ENCODE measurements at places on chromosomes 3 and 15. TPM values are rescaled to one million over a fixed set of nuclear protein-coding genes. Genes with fewer than 3 reads are reported as not detected.

Gene AADACL2
- not detected for total RNA-seq

Gene CYP1A2
- total RNA-seq = not detected

Gene MNS1
- total RNA-seq = 0.67 TPM

Gene PLA2G4E
- 0.05 TPM for total RNA-seq

Gene SETMAR
- total RNA-seq = 17.0 TPM

Gene SKOR1
- 0.36 TPM for total RNA-seq

Gene BSN
- total RNA-seq = 0.15 TPM

Gene SEMA3B
- total RNA-seq = 0.59 TPM

DNA sequence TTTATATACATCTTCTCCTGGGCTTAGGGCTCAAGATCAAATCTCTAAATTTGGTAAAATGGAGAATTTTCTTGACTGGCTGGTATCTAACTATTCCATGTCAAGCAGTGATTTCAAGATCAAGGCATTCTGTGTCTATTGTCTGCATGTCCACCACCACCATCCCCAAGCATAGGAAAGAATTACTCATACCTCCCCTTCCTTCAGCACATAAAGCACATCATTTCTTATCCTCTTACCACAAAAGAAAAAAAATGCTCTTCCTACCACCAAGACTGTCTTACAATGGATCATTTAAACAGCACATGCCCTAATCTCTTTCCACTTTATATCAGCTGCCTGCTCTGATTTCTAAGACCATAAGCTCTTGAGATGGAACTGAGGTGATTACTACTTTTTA lies 470.5 kb upstream of the THBS1 start:
- no peak overlapping the region for H3K27ac ChIP-seq
- H3K4me3 ChIP-seq = no peak overlapping the region
- no peak for DNase-seq
- no peaks in the 10 kb centered on the region for H3K4me1 ChIP-seq
- H3K36me3 ChIP-seq = no peaks in the 10 kb centered on the region

DNA sequence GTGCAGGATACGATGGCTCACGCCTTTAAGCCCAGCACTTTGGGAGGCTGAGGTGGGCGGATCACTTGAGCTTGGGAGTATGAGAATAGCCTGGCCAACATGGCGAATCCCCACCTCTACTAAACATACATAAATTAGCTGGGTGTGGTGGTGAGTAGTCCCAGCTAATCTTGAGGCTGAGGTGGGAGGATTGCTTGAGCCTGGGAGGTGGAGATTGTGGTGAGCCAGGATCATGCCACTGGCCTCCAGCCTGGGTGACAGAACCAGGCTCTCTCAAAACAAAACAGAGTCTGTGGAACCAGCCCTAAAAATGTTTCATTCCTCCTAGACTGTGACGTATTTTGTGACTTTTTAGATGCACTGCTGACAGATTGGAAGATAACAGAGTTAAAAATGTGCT lies 34.3 kb upstream of the RAD51 start:
- DNase-seq = no peak
- H3K4me3 ChIP-seq = no peak overlapping the region
- H3K4me1 ChIP-seq = no peaks in the 10 kb centered on the region
- H3K36me3 ChIP-seq = peaks cover 17% of the 10 kb centered on the region

DNA sequence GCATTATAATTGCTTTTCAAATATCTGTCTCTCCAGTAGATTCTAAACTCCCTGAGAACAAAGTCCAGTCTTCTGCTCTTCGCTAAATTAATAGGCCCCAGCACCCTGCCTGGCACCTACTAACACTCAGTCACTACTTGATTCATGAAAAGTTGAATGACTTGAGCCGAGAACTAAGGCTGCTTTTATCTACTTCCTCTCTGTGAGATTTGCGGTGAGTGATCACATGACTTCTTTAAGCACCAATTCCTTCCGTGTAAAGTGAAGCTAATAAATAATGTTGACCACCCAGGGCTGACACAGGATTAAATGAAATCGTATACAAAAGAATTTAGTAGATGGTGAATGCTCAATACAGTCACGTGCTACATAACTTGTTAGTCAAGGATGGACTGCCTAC lies 44.6 kb upstream of the PGPEP1L start:
- H3K27ac ChIP-seq = no peak overlapping the region
- no peaks in the 10 kb centered on the region for H3K27me3 ChIP-seq
- H3K4me3 ChIP-seq = no peak overlapping the region

DNA sequence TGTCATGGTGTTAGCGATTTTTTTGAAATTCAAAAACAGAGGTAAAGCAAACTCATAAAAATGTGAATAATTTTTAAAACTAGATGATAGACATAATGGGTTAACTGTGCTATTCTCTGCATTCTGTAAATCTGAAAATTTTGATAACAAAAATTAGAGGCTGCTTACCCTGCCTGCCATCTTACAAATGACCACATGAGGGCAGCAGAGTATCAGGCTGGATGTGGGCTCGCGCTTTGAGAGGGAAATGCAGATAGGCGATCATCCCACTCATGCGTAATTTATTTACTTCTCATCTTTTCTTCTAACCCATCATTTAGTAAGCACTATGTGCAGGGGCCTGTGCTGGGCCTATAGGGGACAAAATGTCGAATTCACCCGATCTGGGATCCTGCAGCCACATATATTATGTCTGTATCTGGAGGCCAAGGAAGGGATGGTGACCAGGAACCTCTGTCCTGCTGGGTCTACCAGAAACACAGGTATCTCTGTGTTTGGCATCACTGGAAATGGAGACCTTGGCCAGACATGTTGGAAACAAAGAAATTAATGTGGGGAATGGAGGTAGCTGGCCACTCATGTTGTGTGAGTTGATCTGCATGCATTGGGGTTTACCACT lies 7.8 kb upstream of the RAD18 start:
- no peak for DNase-seq
- H3K4me1 ChIP-seq = no peaks in the 10 kb centered on the region
- no peak overlapping the region for H3K4me3 ChIP-seq
- no peaks in the 10 kb centered on the region for H3K27me3 ChIP-seq
- H3K27ac ChIP-seq = no peak overlapping the region
- H3K36me3 ChIP-seq = no peaks in the 10 kb centered on the region

GRCh38 chr3:60086811-60087210 lies 1037.0 kb upstream of the CFAP20DC start:
- no peaks in the 10 kb centered on the region for H3K27me3 ChIP-seq
- H3K4me3 ChIP-seq = no peak overlapping the region
- no peak overlapping the region for H3K27ac ChIP-seq

GRCh38 chr15:73335026-73335425 lies 33.7 kb downstream of the HCN4 start:
- H3K36me3 ChIP-seq = no peaks in the 10 kb centered on the region
- no peak overlapping the region for H3K27ac ChIP-seq
- H3K4me3 ChIP-seq = no peak overlapping the region
- DNase-seq = no peak
- H3K27me3 ChIP-seq = no peaks in the 10 kb centered on the region
- no peaks in the 10 kb centered on the region for H3K4me1 ChIP-seq

- DNase-seq = no peak
- H3K4me1 ChIP-seq = no peaks in the 10 kb centered on the region
- H3K4me3 ChIP-seq = no peak overlapping the region
- H3K27me3 ChIP-seq = no peaks in the 10 kb centered on the region
Measured at GRCh38 chr3:153756816-153757215, 364.4 kb upstream of the ARHGEF26 start.

- no peak overlapping the region for H3K27ac ChIP-seq
- no peaks in the 10 kb centered on the region for H3K27me3 ChIP-seq
- no peaks in the 10 kb centered on the region for H3K36me3 ChIP-seq
- no peak for DNase-seq
- no peak overlapping the region for H3K4me3 ChIP-seq
- 0 out of 2 replicates have a peak, but pooled peaks cover 4% of the 10 kb centered on the region for H3K4me1 ChIP-seq
Measured at GRCh38 chr15:69165637-69166025, 5.2 kb downstream of the GLCE start.

DNA sequence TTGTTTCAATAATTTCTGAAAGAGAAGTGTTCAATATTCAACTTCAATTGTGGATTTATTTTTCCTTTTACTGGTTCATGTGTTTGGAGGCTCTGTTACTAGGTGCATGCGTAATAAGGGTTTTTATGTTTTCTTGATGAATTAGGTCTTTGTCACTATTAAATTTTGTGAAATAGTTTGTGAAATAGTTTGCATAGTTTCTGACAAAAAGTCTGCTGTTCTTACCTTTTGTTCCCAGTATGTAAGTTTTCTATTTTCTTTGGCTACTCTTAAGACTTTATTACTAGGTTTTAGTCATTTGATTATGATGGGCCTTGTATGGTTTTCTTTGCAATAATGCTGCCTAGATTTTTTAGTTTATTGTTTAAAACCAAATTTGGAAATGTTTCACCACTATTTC lies 38.0 kb downstream of the MEF2A start:
- H3K36me3 ChIP-seq = no peaks in the 10 kb centered on the region
- peaks cover 15% of the 10 kb centered on the region for H3K4me1 ChIP-seq
- H3K27ac ChIP-seq = no peak overlapping the region
- no peaks in the 10 kb centered on the region for H3K27me3 ChIP-seq

DNA sequence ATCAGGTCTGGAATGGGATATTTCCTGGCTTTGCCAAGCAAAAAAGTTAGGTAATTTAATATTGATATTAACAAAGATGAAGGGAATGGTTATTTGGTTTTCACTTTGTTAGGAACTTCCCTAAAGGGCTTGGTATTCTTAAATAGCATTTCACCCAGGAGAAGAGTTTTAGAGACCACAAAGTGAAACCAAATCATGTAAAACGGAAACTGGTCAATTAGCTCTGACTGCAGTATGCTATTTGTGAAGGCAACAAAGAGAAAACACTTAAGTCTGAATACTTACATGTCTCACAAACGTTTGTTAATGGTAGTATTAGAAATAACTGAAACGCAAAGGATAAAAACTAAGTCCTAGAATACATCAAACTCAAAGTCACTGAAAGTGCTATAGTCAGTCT lies 32.4 kb upstream of the SETMAR start:
- H3K4me1 ChIP-seq = no peaks in the 10 kb centered on the region
- no peaks in the 10 kb centered on the region for H3K36me3 ChIP-seq
- DNase-seq = no peak
- H3K27me3 ChIP-seq = no peaks in the 10 kb centered on the region
- no peak overlapping the region for H3K27ac ChIP-seq

DNA sequence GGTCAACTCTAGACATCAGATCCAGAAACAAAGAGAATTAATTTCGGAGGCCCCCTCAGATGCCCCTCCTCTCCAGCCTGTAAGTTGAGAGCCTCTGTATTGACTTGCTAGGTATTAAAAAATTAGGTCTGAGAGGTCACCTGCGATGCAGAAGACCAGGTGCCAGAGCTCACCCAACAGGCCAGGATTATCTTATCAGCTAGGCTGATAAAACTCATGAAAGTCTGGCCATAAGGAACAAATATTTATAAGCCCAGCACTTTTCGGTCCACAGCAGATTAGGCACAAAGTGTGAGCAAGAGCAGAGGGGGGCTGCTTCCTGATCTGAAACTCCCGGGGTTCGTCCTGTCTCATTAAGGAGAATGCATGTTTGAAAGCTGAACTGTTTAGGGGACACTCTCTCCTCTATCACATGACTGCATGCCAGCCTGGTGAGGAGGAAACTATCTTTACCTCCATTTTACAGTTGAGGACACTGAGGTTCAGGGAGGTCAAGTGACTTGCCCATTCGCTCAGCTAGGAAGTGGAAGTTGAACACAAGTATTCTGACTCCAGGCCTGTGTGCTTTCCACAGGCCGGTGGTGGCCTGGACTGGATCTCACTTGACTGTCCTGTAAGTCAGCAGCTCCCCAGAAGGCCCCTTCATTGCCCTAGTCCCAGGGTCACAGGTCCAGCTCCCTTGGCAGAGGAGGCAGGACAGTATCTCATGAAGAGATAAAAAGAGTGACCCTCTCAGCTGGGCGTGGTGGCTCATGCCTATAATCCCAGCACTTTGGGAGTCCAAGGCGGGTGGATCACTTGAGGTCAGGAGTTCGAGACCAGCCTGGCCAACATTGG lies 39.6 kb upstream of the MAGEF1 start:
- H3K36me3 ChIP-seq = no peaks in the 10 kb centered on the region
- no peak for DNase-seq
- H3K27me3 ChIP-seq = no peaks in the 10 kb centered on the region
- H3K4me3 ChIP-seq = no peak overlapping the region

DNA sequence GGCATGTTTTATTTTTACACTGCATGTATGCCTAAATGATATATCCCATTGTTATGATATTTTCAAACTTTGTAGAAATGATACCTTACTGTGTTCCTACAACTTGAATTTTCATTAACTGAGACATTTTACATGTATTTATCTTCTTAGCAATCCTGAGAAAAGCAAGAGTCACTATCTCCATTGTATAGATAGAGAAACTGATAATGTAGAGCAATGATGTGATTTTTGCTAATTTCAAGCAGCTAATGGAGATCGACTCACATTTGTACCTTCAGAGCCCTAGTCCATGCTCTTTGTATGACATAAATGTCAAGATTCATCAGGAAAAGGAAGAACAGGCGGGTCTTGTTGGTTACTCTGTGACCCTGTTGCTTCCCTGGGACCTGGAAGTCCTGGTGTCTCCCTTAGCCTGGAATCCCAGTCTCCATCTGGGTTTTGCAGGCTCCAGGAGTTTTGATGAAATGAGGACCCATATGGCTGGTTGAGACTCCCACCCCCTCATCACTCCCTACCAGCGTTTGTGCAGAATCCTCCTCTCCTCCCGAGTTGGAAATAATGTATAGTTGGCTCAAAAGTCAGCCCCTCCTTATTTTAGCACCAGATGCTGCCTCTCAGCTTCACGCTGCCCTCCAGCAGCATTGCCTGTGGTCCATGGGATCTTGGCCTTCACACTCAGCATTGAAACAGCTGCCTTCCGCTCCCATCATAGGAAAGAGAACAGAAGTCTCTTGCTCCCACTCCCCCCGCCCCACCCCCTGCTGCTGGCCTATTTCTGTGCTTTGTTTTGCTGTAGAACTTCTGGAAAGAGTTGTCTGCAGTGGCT lies 67.1 kb downstream of the APBA2 start:
- no peaks in the 10 kb centered on the region for H3K27me3 ChIP-seq
- no peak overlapping the region for H3K27ac ChIP-seq
- H3K36me3 ChIP-seq = no peaks in the 10 kb centered on the region
- no peak overlapping the region for H3K4me3 ChIP-seq
- DNase-seq = no peak

DNA sequence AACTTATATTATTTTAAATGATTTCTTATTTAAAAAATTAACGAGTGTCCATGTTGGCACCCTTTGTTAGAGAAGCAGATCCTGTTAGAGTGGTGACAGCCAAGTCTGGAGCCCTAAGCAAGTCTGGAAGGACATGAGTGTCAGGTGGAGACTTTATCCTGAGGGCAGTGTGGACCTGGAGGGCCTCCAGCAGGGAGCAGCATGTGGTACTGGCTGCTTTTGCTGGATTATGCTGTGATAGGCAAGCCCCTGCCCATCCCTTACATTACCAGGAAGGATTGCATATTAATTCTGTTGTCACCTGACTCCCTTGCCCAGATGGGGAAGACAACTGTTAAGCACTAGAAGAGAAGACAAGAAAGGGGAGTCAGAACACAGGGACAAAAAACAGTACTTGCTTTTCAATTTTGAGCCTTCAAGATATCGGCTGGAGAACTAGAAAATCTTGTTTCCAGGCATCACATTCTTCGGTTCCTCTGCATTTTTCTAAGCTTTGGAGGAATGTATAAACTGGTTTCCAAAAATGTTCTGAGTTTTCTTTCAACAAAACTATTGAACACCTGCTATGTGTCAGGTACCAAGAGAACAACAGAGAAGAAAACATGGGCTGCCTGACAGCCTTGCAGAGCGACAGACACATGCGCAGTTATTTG lies 22.7 kb downstream of the ZNF860 start:
- no peak overlapping the region for H3K27ac ChIP-seq
- DNase-seq = no peak
- no peaks in the 10 kb centered on the region for H3K36me3 ChIP-seq
- no peak overlapping the region for H3K4me3 ChIP-seq
- no peaks in the 10 kb centered on the region for H3K4me1 ChIP-seq
- H3K27me3 ChIP-seq = no peaks in the 10 kb centered on the region
